ENCODE measurements at places on chromosomes 12 and 14.

GRCh38 chr14:66377574-66377973, 108.6 kb upstream of the CCDC196 start:
- DNase-seq, result no peak

- DNase-seq, result no peak
Observed at GRCh38 chr12:50572760-50573159, 68.0 kb downstream of the DIP2B start.

DNA sequence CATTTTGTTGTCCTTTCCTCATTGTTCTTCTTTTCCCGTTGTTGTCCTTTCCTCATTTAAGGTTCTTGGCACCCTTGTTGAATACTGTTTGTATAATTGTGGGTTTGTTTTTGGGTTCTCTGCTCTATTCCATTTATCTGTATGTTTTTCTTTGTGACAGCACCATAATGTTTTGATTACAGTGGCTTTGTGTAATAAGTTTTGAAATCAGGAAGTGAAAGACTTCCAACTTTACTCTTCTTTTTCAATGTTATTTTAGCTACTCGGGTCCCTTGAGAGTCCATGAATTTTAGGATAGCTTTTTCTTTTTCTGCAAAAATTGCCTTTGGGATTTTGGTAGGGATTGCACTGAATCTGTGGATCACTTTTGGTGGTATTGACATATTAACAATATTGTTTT, 28.1 kb downstream of the ETNK1 start:
- peak; percentile 6 for DNase-seq

- DNase-seq, result no peak
Observed at GRCh38 chr12:47778881-47779280, 5.8 kb downstream of the SLC48A1 start.

GRCh38 chr12:110993434-110993833, 73.1 kb upstream of the MYL2 start:
- no peak for DNase-seq

- DNase-seq, result no peak
Observed at GRCh38 chr14:91983588-91983987, 36.1 kb upstream of the FBLN5 start.

DNA sequence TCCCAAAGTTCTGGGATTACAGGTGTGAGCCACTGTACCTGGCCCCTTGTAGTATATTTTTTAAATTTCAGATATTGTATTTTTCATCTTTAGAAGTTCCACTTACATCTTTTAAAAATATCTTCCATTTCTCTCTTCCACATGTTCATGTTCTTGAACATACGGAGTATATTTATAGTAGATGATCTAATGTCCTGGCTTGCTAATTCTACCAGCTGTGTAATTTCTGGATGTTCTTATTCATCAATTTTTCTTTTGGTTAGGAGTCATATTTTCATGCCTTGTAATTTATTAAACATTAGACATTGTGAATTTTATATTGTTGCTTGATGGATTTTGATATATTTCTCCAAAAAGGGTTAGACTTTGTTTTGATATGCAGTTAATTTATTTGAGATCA, 30.8 kb downstream of the NTN4 start:
- no peak for DNase-seq

DNA sequence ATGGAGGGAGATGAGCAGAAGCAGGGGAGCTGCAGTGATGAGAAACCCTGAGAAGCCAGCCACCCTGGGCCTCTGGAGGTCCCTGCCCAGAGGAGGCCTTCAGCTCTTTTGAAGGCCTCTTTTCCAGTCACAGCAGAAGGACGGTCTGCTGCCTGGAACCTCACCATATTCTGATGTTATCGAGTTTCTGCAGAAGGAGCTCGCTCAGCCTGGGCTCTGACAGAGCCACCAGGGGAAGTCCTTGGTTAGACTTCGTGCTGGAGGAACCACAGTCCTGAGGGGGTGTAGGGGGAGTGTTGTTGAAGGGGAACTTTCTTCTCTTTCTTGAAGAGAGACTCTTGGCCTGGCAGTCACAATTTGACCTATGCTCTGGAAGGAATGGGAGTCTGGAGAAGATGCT, 25.1 kb upstream of the BATF start:
- DNase-seq, result peak; percentile 63

GRCh38 chr12:28869197-28869596, 279.9 kb upstream of the FAR2 start:
- no peak for DNase-seq

DNA sequence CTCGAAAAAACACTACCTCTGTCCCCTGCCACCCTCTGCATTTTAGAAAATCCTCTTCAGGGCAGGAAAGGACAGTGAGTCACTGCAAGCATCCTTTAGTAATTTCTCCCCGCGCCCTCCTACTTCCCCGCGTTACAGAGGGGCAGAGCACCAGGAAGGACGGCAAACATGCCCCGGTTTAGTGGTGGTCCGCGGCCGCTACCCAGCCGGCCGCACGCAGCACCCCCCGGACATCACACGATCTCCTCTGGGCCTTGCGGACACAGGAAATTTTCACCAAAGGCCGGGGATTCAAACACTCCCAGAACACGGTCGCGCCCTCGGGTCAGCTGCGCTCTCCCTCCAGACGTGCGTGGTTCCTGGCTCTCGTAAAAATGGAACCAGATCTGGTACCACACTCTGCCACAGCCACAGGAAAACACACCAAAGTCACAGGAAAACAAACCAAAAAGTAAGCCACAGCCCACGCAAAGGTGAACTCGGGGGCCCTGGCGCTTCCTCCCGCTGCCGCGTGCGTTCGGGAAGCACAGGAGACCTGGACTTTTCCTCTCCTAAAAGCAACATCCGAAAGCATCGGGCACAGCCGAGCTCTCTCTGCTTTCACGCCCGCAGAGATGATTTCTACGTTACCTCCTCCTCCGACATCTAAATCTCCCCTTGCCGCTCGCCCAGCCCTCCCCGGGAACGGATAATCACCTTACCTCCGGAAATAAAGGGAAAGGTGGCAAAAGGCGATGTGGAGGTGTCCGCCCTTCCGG, 839 bp downstream of the SLC38A1 start:
- DNase-seq, result peak; percentile 4
